ENCODE measurements at places on chromosomes 2 and 18. TPM values are rescaled to one million over a fixed set of nuclear protein-coding genes. Genes with fewer than 3 reads are reported as not detected.

- no peak for DNase-seq
These were observed 109.5 kb downstream of the RAPGEF4 start for GRCh38 chr2:172845028-172845630.

DNA sequence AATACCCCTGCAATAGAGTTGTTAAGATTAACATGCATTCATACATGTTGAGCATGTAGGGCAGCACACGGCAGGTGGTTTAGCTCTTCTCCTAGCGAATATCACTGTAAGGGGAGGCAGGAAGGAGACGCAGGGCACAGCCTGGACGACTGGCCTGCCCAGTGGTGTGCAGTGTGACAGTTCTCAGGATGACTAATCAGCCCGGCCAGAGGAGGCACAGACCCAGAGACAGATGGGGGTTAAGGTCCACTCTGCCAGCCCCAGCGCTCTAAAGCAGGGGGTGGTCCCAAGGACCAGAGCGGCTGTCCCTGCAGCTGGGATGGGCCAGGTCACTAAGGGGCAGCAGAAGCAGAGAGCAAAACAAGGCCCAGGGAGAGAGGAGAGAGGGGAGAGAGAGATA is 63.7 kb downstream of the RNF152 start:
- DNase-seq, result no peak

The LYPD1 gene
- 94.7 TPM for polyA plus RNA-seq

The ARHGAP15 gene
- 3.4 TPM for polyA plus RNA-seq

- DNase-seq, result no peak
These were observed 44.8 kb upstream of the C2orf15 start for GRCh38 chr2:99096728-99097127.

The ATOH8 gene
- polyA plus RNA-seq, result 11.0 TPM

- DNase-seq, result no peak
These were observed 56.4 kb downstream of the MAP4K3 start for GRCh38 chr2:39380525-39381150.

- DNase-seq, result no peak
These were observed 53.9 kb downstream of the PRKRA start for GRCh38 chr2:178397002-178397605.

DNA sequence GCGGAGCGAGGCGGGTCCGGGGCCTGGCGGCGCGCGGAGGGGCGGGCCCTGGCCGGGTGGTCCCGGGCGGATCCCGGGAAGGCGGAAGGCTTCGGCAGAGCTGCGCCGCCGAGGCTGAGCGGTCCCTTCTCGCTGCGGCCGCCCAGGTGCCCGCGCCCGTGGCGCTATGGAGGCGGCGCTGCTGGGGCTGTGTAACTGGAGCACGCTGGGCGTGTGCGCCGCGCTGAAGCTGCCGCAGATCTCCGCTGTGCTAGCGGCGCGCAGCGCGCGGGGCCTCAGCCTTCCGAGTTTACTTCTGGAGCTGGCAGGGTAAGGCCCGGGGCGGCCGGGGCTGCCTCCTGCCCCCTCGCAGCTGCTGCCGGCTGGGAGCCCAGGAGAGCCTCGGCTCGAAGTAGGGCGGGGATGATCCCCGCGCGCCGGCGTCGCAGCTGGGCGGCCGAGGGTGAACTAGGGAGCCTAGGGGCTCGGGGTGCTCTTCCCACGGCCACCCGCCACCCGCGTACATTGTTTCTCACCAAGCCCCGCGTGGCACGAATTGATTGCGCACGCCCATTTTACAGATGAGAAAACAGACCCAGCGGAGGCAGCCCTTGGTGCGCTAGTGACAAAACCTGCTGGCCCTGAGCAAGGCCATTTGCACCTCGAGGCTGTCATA is at the start of gene SLC66A3:
TSS of gene SLC66A3 (plus strand) at position 87 of the 655 bp plus-strand sequence. CDS start at position 167, 80 bp downstream.
- peak; percentile 67 for DNase-seq

GRCh38 chr2:40028792-40029488 is 249.9 kb upstream of the THUMPD2 start:
- DNase-seq, result no peak

The CCBE1 gene
- polyA plus RNA-seq, result 33.4 TPM

DNA sequence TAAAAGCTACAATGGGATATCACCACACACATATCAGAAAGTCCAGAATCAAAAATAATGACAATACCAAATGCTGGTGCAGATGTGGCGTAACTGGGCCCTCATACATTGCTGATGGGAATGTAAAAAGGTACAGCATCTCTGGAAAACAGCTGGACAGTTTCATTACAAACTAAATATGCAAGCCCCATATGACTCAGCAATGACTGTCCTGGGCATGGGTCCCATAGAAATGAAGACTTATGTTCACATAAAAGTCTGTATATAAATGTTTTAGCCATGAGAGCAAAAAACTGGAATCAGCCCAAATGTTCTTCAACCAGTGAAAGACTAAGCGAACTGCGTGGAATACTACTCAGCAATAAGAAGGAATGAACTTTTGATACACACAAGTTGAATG is 56.7 kb downstream of the ALPK2 start:
- no peak for DNase-seq

The GPR39 gene
- polyA plus RNA-seq, result 3.7 TPM

The ARHGEF4 gene
- 7.5 TPM for polyA plus RNA-seq

GRCh38 chr2:223591596-223591995 is 10.6 kb downstream of the SCG2 start:
- no peak for DNase-seq

- no peak for DNase-seq
These were observed 659.3 kb downstream of the LRRTM4 start for GRCh38 chr2:76862901-76863300.

The GALNT13 gene
- polyA plus RNA-seq, result 3.0 TPM

DNA sequence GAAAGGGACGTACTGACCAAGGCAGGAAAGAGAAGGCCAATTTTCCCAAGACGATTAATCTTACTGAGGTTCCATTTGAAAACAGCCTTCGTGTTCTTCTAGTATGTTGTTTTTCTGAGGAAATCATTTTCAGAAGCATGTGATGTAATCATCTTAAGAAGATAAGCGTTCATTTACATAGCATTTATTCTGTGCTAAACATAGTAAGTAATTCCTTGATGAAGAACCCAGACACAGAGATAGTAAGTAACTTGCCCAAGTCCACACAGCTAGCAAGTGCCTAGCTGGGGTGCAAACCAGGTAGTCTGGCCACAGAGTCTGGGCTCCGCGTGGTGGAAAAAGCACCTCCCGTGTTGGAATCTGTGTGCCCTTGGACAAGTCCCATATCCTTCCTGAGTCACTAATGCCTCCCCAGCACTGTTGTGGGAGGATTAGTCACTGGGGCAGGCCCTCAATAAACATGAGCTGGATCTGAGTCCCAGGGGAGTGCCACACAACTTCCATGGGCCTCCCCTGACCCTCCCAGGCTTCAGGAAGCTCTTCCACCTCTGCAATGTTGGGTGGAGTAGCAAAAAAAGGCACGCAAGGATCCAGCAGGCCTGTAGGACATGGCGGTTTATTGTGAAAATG is 26.9 kb upstream of the ASAP2 start:
- no peak for DNase-seq

DNA sequence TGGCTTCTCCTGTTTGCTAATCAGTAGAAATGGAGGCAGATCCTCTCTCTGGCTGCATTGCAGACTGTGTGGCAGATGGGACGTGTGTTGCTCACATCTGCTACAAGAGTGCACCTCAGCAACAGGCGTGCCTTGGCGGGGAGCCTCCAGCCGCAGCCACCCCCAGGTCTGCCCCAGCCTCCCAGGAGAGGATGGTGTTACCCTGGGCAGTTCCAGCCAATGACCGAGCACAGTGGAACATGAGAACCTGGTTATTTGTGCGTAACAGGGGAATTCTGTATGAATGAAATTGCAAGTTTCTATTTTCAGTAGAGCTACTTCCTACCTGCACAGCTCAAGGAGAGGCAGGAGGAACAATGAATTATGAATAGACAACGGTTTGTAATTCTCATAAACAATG is 130.6 kb upstream of the CBLN2 start:
- DNase-seq, result no peak

DNA sequence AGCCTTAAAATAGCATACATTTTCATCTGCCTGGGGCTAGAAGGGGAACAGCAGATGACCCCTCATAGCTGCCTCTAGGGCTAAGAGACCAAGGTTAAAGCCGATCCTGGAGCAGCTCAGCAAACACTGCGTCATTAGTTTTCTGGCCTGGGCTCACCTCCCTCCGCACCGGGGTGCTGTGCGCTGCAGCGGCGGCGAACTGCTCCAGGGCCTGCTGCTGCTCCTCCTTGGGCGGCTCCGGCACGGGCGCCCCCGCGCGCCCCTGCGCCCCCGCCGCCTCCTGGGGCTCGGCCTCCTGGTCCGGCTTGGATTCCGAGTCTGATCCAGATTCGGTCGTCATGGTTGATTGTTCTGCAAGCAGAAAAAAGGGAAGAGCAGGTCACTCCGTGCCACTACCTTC is 55.0 kb downstream of the EPB41L3 start:
- DNase-seq, result no peak

DNA sequence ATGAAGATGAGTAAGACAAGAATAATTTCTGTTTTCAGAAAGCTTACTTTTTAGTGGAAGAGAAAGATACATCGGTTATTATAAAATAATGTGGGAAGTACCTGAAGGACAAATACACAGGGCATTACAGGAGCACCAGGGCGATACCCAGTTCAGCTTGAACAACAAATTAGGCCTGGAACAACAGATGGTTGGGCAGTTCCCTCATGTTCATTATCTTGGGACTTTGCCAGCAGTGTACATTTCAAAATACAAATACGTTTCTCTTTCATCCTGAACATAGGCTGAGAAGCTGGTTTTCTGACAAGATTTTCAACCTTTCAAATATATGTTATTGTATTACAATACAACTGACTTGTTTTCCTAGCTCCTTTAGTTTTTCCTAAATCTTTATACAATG is 79.6 kb downstream of the TGIF1 start:
- DNase-seq, result no peak

The GAREM1 gene
- polyA plus RNA-seq, result 34.8 TPM

- DNase-seq, result no peak
These were observed 65.9 kb upstream of the FAM98A start for GRCh38 chr2:33665039-33665438.

GRCh38 chr18:66495844-66496243 is 108.0 kb downstream of the CDH19 start:
- peak; percentile 58 for DNase-seq

The DSG2 gene
- 57.5 TPM for polyA plus RNA-seq

GRCh38 chr2:210318486-210318885 is 3.5 kb upstream of the MYL1 start:
- no peak for DNase-seq

- DNase-seq, result no peak
These were observed 25.5 kb downstream of the CYRIA start for GRCh38 chr2:16640001-16640700.

GRCh38 chr2:36789181-36789804 is 92.8 kb downstream of the VIT start:
- DNase-seq, result no peak

The GULP1 gene
- polyA plus RNA-seq, result 68.8 TPM

- DNase-seq, result no peak
These were observed 30.7 kb downstream of the EFR3B start for GRCh38 chr2:25072606-25073005.

The ZAP70 gene
- polyA plus RNA-seq, result 1.5 TPM

GRCh38 chr2:115910270-115910669 is 1467.8 kb downstream of the DPP10 start:
- DNase-seq, result no peak

GRCh38 chr2:1813371-1813770 is 69.1 kb upstream of the PXDN start:
- DNase-seq, result no peak

DNA sequence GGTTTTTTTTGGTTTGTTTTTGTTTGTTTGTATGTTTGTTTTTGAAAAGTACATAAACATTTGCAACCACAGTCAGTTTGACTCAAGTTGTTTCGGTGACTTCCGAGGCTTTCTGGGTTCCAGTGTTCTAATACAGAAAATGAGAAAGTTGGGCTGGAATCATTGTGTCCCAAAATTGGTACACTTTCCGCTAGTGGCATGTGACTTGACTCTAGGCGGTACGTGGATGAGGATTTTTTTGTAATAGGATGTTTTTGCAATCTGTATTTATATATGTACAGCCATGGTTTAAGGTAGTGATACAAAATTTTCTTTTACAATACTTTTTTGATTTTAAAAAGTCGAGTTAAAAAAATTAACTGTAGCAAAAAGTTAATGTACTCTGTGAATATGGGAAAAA is 1.7 kb downstream of the MFF start:
- DNase-seq, result no peak

DNA sequence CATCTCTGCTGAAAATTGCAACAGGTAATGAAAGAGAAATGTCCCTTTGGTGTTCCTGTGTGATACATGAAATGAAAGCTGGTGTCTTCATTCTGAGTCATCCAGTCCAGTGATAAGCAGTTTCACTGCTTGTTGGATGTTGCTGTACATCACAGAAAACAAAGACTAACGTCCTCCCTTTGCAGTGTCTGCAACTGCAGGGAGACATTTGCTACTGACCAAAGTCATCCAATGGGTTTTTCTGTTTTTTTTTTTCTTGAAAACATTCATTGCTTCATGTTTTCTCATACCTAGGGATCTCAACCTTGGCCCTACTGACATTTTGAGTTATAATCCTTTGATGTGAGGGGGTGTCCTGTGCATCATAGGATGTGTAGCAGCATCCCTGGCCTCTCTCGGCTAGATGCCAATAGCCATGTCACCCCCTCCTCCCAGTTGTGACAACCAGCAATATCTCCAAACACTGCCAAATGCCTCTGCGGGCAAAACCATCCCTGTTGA is 63.6 kb upstream of the FZD5 start:
- no peak for DNase-seq

Data from right renal cortex interstitium (tissue), 3 donors.